Activated naive CD4-positive, alpha-beta T cell treated with Interleukin-2 at 50 U/mL for 16 hours (primary cell): ENCODE measurements at places on chromosomes 2 and 18.

DNA sequence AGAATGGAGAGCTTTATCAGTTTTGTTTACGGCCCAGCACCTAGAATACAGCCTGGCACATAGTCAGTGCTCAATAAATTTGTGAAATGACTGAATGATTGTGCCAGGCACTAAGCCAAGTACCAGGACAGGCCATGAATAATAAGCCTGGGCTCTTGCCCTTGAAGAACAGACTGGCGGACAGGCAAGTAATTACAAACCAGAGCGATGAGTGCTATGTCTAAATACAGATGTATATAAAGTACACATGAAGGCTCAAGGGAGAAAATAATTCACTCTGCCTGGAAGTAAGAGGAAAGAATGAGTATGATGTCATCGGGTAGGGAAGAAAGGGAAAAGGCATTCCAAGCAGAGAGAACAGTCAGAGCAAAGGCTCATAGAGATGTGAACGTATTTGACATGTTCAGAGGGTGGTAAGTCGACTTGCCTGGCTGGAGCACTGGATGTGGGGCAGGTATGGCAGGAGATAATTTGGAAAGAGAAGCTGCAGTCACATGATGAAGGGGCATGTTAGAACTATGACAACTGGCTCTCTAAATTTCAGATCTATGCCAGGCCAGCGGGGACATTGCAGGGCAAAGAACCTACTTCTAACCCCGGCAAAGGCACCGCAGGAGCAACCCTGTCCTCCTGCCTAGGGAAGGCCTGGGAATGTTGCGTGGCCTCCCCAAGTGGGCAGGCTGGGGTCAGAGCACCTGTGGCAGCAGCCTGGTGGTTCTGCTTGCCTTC, 119.1 kb upstream of the STPG4 start:
- no peak for DNase-seq

DNA sequence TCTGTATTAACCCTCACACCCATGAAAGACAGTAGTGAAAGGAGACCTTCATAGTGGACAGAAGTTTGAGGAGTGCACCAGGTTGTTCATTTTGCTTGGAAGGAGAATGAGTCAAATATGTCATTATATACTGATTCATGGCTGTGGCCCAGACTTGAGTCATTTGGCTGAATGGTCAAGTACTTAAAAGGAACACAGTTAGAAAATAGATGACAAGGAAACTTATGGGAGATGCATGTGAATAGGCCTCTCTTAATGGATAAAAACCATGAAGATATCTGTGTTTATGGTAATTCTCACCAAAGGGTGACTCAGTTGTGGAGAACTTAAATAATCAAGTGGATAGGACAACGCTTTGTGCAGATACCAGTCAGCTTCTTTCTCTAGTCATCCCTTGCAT, 524.7 kb upstream of the CNTNAP5 start:
- DNase-seq: no peak

DNA sequence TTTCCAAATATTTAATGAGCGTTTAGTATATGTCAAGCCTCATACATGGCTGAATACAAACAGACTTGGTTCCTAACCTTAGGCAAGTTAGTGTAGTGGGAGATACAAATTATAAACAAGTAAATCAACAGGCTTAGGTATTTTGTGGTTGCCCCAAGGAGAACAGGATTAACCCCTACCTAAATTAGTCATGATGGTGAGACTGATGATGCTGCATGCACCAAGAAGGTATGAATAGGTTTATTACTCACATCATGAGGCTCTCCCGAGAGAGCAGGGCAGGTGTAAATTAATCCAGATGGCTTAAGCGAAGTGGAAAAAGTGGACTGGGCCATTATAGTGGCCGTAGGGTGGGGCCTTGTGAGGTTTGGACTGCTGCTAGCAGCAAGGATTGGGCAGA, 118.1 kb upstream of the GCFC2 start:
- DNase-seq: no peak

GRCh38 chr2:189506514-189506976, 65.3 kb downstream of the WDR75 start:
- no peak for DNase-seq

DNA sequence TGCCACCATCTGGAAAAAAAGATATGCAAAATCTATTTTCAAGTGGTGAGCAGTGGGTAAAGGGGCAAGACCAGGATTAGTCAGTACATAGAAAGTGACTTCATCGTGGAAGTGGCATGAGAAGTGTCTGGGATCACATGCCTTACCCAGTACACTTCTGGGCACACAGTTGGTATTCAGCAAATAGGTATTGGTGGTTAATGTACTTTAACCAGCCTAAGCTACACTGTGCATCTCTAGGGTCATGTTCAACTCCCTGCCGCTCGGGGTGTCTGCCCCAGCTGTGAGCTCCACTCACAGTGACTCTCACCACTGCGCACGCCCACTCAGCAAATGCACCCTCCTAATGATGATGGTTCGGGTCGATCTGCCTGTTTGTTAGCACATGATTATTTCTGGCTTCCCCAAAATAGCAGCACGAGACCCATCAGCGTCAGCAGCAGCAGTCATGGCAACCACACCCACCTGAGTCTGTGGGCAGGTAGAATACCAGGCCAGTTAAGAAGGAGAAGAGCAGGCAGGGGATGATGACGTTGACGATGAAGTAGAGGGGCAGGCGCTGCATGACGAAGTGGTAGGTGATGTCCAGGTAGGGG, 11.1 kb downstream of the CHRNA1 start:
- peak; percentile 46 for DNase-seq

DNA sequence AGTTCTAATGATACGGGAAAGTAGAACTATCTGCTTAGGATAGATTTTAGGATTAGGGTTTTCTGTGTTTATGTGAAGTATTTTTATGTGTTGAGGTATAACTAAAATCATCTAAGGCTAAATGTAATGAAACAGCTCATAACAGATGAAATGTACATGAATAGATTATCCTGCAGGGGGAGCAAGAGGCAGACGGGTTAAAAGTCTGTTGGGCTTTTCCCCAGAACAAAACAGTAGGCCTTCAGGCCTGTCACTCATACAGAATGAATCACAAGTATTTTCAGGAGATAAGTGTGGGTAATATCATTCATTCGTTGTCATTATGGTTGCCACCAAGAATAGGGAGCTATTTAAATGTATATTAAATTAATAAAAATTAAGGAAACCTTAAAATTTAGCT, 107.9 kb upstream of the IL1R2 start:
- peak; percentile 31 for DNase-seq

- peak; percentile 26 for DNase-seq
Measured at GRCh38 chr2:156436497-156437085, 412 bp downstream of the GPD2 start.

DNA sequence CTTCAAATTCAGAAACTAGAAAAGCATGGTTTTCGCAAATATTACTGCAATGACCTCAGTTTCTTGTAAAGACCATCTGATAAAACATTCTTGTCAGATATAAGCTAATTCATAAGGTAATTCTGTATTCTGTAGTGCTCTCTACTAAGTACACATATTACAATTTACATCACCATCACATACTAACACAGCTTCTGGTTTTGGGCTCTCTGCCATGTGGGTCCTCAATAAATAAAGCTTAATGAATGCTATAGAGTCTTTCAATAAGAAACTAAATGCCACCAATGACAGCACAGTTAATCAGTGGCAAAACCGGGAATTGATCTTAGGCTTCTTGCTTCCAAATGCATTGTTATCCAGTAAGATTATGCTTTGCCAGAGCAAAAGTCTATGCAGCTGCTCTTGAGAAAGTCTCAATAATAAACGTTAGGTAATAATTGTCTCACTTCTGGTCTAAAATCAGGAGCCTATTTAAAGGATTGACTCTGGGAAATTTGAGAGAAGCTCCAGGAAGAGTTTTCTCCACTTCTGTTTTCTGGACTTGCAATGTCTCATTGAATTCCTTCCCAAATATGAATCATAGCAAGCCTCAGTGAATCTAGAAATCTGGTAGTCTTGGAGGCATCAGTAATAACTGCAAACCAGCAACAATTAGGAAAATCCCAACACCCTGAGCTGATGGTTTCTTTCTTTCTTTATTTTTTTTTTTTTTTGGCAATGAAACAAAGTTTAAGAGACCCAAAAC, 67.9 kb upstream of the RAPGEF4 start:
- no peak for DNase-seq

GRCh38 chr18:68177807-68178702, 536.9 kb downstream of the TMX3 start:
- DNase-seq: no peak

DNA sequence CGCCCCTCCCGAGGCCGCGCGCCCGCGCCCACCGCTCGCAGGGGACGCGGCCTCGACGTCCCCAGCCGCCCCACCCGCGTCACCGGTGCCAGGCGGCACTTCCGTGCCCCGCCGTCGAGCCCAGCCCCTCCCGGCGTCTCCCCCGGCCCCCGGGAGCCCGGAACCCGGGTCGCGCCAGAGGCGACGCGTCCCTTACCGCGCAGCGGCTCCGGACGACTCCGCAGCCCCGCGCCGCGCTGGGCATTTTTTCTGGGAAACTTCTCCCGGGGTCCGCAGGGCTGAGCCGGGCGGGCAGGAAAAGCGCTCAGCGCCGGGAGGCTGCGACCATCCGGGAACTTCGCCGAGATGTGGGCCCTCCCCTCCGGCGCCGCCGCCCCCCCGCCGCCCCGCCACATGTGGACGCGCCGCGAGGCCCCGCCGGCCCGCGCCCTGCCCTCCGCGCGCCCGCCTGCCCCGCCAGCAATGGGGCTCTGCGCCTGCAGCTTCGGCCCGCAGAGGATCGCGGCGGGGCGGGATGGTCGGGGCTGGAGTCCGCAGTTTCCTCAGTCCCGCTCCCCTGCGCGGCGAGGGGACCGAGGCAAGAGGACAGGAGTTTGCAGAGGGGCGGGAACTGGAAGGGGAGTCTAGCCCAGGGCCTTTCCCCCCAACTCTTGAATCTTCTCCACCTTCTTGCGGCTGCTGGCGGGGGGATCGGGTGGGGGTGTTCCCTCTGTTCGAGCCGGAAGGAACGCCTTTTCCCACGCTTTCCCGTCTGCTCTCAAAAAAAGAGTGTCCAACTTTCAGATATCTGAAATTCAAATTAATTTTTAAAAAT, 81.5 kb downstream of the CHRNA1 start:
- peak; percentile 63 for DNase-seq

- DNase-seq: peak; percentile 85
Measured at GRCh38 chr2:136423516-136423996, 305.6 kb upstream of the CXCR4 start.

GRCh38 chr2:28588292-28588670, 92.4 kb downstream of the PLB1 start:
- DNase-seq: no peak

DNA sequence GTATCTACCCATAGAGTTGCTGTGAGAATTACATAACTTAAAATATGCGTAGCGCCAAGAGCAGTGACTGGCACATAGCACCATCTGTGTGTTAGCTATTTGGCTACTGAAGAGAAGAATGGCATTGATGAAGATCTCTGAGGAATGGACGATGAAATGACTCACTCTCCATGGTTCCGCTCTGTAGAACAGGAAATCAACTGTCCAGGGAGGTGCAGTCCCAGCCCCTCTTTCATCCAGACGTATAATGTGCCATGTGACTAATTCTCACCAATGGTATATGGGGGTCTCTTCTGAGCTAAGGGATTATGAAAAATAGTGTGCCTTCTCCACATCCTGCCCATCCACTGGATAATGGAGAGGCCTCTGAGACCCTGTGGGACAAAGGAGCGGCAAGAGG, 254.8 kb downstream of the CYP26B1 start:
- DNase-seq: no peak

DNA sequence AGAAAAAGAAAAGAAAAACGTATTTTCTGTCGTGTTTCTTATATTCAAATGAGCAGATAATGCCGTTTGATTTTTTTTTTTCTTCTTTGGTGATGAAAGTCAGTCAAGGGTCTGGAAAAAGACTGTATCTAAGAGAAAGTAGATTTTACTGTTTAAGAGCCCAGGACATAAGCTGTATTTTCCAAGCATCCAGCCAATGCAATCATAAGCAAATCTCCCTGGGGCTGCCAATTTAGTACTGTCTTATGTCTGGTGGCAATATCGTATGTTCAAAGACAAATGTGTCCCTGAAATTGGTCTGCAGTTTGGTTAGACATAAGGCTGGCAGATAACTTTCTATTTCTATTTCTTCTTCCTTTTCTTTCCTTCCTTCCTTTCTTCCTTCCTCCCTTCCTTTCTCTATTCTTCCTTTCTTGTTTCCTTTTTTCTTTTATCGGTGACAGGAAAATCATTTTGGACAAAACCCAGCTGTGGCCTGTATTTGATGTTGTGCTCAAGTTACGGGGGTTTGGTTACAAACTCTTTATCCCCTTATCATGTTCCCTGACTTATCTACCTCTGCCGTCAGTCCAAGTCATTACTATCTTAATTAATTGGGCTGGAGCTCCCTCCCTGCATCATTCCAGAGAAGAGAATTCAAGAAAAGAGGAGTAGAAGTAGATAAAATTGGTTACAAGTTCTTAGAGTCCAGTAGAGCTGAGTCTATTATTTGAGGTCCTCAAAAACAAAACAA, 683.4 kb upstream of the FSHR start:
- no peak for DNase-seq

DNA sequence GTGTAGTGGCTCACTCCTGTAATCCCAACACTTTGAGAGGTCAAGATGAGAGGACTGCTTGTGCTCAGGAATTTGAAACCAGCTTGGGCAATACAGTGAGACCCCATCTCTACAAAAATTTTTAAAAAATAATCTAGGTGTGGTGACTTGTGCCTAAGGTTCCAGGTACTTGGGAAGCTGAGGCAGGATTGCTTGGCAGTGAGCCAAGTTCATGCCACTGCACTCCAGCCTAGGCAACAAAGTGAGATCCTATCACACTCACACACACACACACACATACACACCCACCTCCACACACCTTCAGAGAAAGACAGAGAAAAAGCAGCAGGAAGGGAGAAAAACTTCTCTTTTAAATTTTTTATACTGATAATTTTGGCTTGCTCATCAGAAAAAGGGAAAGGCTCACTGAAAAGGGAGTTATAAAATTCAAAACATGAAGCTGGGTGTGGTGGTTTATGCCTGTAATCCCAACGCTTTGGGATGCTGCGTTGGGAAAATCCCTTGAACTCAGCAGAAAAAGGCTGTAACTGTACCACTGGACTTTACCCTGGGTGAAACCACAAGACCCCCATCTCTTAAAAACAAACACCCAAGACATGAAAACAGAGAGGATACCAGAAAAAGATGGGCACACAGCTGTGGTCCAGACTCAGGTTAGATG, 25.7 kb downstream of the FAM168B start:
- DNase-seq: no peak

DNA sequence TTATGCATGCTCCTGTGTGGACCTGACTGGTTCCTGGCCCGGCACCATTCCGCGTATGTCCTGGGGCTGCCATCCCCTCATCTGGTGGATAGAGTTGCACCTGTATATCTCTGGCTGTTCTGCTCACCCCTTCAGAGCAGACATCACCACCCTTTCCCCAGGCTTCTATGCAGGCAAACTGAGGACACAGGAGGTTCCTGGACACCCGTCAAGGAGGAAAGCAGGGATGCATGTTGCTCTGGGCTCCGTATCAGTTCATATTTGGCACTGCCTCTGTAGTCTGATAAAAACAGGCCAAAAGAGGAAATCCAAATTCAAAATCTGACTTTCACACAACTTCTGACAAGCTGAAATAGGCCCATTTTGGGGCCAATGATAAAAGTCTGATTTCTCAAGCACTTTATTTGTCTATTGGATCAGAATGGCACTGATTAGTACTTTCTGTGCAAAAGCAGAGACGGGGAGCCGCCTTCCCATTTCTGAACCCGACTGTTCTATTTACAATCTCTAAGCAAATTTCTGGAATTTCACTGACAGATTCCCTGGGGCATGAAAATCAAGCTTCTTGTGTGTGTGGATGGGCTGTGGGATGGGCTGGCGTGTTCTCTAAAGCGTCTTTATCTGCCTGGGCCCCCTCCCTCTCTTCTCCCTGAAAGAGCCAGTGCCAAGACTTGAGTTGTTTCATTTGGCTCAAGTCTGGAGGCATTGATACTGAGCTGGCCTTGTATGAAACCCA, 96.9 kb downstream of the SETBP1 start:
- DNase-seq: no peak

GRCh38 chr18:26536032-26536431, 12.3 kb downstream of the KCTD1 start:
- DNase-seq: no peak
